Left hindlimb (tissue), 1 donor: ENCODE measurements at places on chromosomes 2 and 18.
A peak's percentile ranks its signal among the peaks of the same experiment; 100 is the strongest.

DNA sequence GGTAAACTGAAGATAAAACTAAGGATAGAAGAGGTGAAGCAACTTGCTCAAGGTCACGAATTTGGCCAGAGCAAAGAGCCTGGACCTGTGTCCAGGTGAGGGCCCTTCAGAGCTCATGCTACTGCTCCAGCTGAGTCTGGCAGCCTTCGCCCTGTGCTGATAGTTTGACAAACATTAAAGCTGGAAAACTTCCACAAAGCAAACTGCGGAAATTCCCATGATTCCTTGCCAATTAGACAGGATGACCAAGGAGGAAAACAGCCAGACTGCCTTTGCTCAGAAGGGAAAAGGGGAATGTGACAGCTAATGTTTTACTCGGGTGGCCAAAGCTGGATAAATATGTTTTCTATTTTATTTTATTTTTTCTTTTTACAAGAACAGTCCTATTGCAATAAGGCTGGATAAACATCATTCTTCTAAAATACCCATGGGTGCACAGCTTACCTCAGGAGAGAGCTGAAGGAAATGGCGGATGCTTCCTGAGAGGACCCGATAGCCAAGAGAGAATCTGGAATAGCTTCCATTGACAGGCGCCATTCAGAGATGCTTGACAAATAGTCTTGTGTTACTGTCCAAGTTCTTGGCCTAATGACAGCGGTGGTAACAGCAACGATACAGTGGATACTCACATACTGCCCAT is 5.3 kb upstream of the CTAGE1 start:
- no peak for DNase-seq

DNA sequence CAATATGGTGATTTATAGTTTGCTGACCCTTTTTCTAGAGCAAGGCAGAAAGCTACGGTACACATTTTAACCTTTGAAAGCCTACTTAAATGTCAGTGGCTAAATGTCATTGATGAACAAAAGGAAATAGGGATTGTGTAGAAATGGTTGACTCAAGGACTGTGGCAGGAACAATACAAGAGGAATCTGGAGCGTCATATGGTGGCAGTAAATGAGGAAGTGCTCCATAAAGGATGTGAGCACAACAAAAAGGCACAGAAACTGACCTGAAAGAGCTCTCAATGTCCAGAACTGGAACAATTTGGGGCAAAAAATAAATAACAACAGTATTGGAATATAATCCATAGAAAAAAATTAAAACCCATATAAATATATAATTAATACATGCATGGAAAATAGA is 443.9 kb upstream of the VRK2 start:
- no peak for DNase-seq

- DNase-seq, result no peak
Measured at GRCh38 chr2:177812713-177813396, 259.7 kb downstream of the PDE11A start.

- no peak for DNase-seq
Measured at GRCh38 chr2:140064243-140064642, 1284.1 kb upstream of the NXPH2 start.

- peak; percentile 69 for DNase-seq
Measured at GRCh38 chr2:23541503-23542229, 156.7 kb downstream of the KLHL29 start.
